ENCODE measurements at places on chromosomes 3 and 15. TPM values are rescaled to one million over a fixed set of nuclear protein-coding genes. Genes with fewer than 3 reads are reported as not detected.

- H3K27me3 ChIP-seq, result no peaks in the 10 kb centered on the region
- no peak for DNase-seq
- H3K4me1 ChIP-seq, result peaks cover 7% of the 10 kb centered on the region
- H3K36me3 ChIP-seq, result no peaks in the 10 kb centered on the region
Observed at GRCh38 chr15:50390554-50391264, 33.5 kb upstream of the USP8 start.

Gene AQP9
- total RNA-seq, result 0.38 TPM

Gene GABRR3
- not detected for total RNA-seq

GRCh38 chr3:198107840-198108734 lies 148.1 kb downstream of the LMLN start:
- H3K4me3 ChIP-seq, result no peak overlapping the region
- H3K36me3 ChIP-seq, result no peaks in the 10 kb centered on the region
- H3K4me1 ChIP-seq, result no peaks in the 10 kb centered on the region
- H3K27ac ChIP-seq, result no peak overlapping the region

Gene ADAMTS9
- total RNA-seq, result 3.1 TPM
